ENCODE measurements at places on chromosomes 7 and 10. TPM values are rescaled to one million over a fixed set of nuclear protein-coding genes. Genes with fewer than 3 reads are reported as not detected.
A peak's percentile ranks its signal among the peaks of the same experiment; 100 is the strongest.

DNA sequence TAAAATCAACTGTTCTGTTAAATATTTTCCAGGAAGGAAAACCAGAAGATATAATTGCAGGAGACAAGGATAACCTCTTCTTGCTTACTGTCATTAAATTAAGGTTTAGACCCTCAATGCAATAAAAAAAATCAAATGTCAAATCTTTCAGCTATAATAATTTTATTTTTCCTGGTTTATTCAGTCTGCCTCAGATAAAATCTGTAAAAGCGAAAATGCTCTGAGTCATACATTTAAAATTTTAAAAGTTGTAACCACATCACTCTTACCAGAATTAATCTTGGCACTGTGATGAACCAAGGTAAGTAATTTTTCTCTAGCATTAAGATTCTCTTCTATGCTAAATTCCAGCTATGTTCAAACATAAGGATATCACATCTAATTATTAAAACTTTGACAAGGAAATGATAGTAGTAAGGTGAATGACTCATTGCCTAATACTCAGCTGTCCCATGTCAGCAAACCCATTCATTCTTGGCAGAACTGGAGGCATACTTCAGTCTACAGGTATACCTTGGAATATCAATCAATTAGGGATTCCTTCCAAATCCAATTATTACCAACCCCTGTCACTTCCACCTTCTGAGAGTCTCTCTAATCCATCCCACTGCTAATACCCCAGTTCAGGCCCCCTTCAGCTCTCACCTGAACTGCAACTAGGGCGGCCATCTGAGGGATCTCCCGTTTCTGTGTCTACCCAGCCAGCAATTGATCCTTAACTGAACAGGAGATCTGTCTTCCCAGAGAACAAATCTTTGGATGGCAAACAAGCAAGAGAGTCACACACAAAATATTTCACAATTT is 434.1 kb downstream of the GRM8 start:
- H3K4me1 ChIP-seq, result no peaks in the 10 kb centered on the region
- H3K4me3 ChIP-seq, result no peak overlapping the region
- no peak overlapping the region for H3K27ac ChIP-seq
- no peak for DNase-seq
- H3K27me3 ChIP-seq, result no peaks in the 10 kb centered on the region
- H3K36me3 ChIP-seq, result no peaks in the 10 kb centered on the region

SPACDR gene
- total RNA-seq, result 1.8 TPM

FGL2 gene
- 32.1 TPM for total RNA-seq

GRCh38 chr7:112108981-112109380 is 97.2 kb downstream of the DOCK4 start:
- H3K4me3 ChIP-seq, result no peak overlapping the region
- no peaks in the 10 kb centered on the region for H3K36me3 ChIP-seq
- H3K27me3 ChIP-seq, result no peaks in the 10 kb centered on the region
- no peak for DNase-seq
- peaks cover 26% of the 10 kb centered on the region for H3K4me1 ChIP-seq

SPDYE2 gene
- total RNA-seq, result not detected

DNA sequence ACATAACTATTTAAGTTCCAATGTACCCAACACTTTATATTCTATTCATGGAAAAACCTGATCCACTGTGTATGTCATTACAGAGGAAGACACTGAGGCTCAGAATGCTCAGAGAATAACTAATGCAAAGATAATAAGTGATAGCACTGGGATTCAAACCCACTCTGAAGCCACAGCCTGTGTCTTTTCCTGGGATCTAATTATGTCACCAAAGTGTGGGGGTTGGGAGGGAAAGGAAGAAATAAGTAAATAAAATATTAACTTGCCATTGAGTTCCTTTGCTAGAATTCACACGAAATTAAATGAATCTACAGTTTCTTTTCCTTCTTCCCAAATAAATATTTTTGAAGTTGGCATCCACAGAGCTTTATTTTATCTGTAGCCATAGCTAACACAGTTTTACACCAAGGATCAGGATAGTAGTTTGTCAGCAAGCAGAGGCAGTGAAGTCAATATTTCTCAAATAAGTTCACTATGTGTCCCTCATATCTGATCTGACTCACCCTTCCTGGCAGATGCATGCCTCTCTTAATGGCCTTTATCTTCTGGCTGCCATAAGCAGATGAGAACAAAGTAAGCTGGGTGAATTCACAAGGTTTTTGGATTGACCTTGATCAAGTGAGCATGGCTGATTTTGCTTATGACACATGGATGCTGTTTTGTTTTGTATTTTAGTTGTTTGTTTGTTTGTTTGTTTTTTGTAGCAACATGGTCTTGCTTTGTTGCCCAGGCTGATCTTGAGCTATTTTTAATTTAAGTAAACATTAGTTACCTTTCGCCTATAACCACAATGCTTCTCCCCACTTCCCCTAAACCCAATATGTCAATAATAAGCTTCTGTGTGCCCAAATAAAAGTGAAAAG is 6.3 kb downstream of the RAPGEF5 start:
- no peak for DNase-seq
- H3K27ac ChIP-seq, result no peak overlapping the region
- no peaks in the 10 kb centered on the region for H3K36me3 ChIP-seq
- H3K27me3 ChIP-seq, result peaks cover 6% of the 10 kb centered on the region
- no peak overlapping the region for H3K4me3 ChIP-seq

POP7 gene
- 20.2 TPM for total RNA-seq

GRCh38 chr10:66934711-66935110 is 8.9 kb downstream of the LRRTM3 start:
- no peak overlapping the region for H3K4me3 ChIP-seq
- H3K4me1 ChIP-seq, result no peaks in the 10 kb centered on the region
- DNase-seq, result no peak
- H3K36me3 ChIP-seq, result no peaks in the 10 kb centered on the region

- H3K27me3 ChIP-seq, result no peaks in the 10 kb centered on the region
- peak; percentile 43 for DNase-seq
- no peaks in the 10 kb centered on the region for H3K4me1 ChIP-seq
Measured at GRCh38 chr10:131207176-131207575, 104.3 kb downstream of the TCERG1L start.

IFIT1 gene
- 51.1 TPM for total RNA-seq

GRCh38 chr7:141468341-141468740 is 82.9 kb upstream of the AGK start:
- no peak overlapping the region for H3K4me3 ChIP-seq
- no peak overlapping the region for H3K27ac ChIP-seq
- no peaks in the 10 kb centered on the region for H3K4me1 ChIP-seq
- no peaks in the 10 kb centered on the region for H3K36me3 ChIP-seq

GRCh38 chr10:13831711-13832141 is 245.0 kb downstream of the PRPF18 start:
- H3K27me3 ChIP-seq, result no peaks in the 10 kb centered on the region
- no peaks in the 10 kb centered on the region for H3K36me3 ChIP-seq
- H3K4me1 ChIP-seq, result peaks cover 28% of the 10 kb centered on the region
- no peak for DNase-seq
- peak overlapping the region; percentile 38 for H3K27ac ChIP-seq

DNA sequence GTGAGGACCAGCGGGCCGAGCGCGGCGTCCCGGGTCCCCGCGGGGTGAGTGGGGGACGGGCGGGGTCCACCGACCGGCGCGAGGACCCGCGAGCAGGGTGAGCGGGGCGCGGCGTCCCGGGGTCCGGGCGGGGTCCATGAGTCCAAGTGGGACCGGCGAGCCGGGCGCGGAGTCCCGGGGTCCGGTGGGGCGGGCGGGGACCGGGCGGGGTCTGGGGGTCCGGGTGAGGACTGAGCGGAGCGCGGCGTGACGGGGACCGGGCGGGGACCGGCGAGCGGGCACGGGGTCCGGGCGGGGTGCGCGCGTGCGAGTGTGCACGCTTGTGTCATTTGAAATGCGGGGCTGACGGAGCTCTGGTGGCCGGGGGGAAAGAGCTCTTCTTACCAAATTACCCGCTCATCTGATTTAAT is 765 bp downstream of the CELF2 start:
- no peaks in the 10 kb centered on the region for H3K36me3 ChIP-seq
- H3K4me1 ChIP-seq, result peaks cover 19% of the 10 kb centered on the region
- H3K4me3 ChIP-seq, result peak overlapping the region; percentile 63
- peak; percentile 71 for DNase-seq
- H3K27me3 ChIP-seq, result peaks cover 12% of the 10 kb centered on the region

- peak overlapping the region; percentile 99 for H3K27ac ChIP-seq
- H3K4me1 ChIP-seq, result peaks cover 58% of the 10 kb centered on the region
- H3K4me3 ChIP-seq, result peak overlapping the region; percentile 63
- no peaks in the 10 kb centered on the region for H3K27me3 ChIP-seq
- no peak for DNase-seq
Measured at GRCh38 chr7:104984585-104985258, 29.3 kb upstream of the KMT2E start.

GRCh38 chr7:133885213-133885612 is 241.9 kb upstream of the LRGUK start:
- H3K4me3 ChIP-seq, result no peak overlapping the region
- no peaks in the 10 kb centered on the region for H3K36me3 ChIP-seq
- no peak for DNase-seq
- peaks cover 2% of the 10 kb centered on the region for H3K4me1 ChIP-seq

VPS37D gene
- 1.4 TPM for total RNA-seq

GRCh38 chr10:113524120-113524519 is 28.7 kb upstream of the HABP2 start:
- H3K36me3 ChIP-seq, result no peaks in the 10 kb centered on the region
- H3K27ac ChIP-seq, result no peak overlapping the region
- H3K27me3 ChIP-seq, result no peaks in the 10 kb centered on the region
- H3K4me1 ChIP-seq, result peaks cover 4% of the 10 kb centered on the region

GRCh38 chr7:23228412-23228811 is 18.2 kb upstream of the GPNMB start:
- no peaks in the 10 kb centered on the region for H3K27me3 ChIP-seq
- H3K4me1 ChIP-seq, result no peaks in the 10 kb centered on the region
- H3K27ac ChIP-seq, result no peak overlapping the region

GRCh38 chr7:71886046-71886445 is 526.1 kb downstream of the CALN1 start:
- no peak overlapping the region for H3K4me3 ChIP-seq
- no peaks in the 10 kb centered on the region for H3K4me1 ChIP-seq
- H3K27ac ChIP-seq, result no peak overlapping the region
- no peak for DNase-seq

HOXA4 gene
- 7.1 TPM for total RNA-seq

SPDYE1 gene
- total RNA-seq, result not detected

DNA sequence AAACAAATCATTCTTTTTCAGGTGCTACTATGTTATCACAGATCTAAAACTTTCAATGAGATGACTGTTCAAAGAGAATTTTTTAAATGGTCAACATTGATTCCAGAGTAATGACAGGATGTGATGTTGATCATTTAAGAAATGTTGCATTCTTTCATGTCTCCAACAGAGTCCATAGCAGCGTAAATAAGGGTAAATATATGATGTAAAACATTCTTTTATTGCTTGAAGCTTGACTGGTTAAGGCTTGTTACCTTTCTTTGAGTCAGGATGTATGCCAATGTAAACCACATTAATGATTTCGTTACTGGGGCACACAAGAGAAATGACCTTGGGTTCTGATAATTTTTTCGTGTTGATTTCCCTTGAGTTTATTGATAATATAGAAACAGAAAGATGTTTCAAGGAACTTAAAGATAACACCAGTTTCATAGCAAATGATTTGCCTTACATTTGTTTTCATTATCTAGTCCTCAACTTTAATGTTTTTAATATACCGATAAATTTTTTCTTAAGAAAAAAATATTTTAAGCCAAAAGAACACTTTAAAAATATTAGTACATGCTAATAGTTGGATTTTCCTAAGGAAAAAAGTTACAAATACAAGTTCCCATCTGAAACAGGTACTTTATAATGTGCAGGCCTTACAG is 3.5 kb downstream of the STK17A start:
- DNase-seq, result no peak
- H3K27me3 ChIP-seq, result no peaks in the 10 kb centered on the region
- no peaks in the 10 kb centered on the region for H3K36me3 ChIP-seq
- H3K4me1 ChIP-seq, result peaks cover 10% of the 10 kb centered on the region
- peak overlapping the region; percentile 36 for H3K27ac ChIP-seq
- peak overlapping the region; percentile 66 for H3K4me3 ChIP-seq

- H3K36me3 ChIP-seq, result peaks cover 5% of the 10 kb centered on the region
- H3K27ac ChIP-seq, result peak overlapping the region; percentile 56
- DNase-seq, result no peak
- peaks cover 48% of the 10 kb centered on the region for H3K4me1 ChIP-seq
Measured at GRCh38 chr10:102603946-102604345, 40.3 kb upstream of the TRIM8 start.

- no peaks in the 10 kb centered on the region for H3K27me3 ChIP-seq
- no peaks in the 10 kb centered on the region for H3K4me1 ChIP-seq
- no peaks in the 10 kb centered on the region for H3K36me3 ChIP-seq
- no peak overlapping the region for H3K27ac ChIP-seq
- DNase-seq, result no peak
Measured at GRCh38 chr10:18582803-18583202, 68.6 kb downstream of the NSUN6 start.

NPY4R2 gene
- 1.4 TPM for total RNA-seq

- no peaks in the 10 kb centered on the region for H3K36me3 ChIP-seq
- H3K4me1 ChIP-seq, result no peaks in the 10 kb centered on the region
- H3K4me3 ChIP-seq, result no peak overlapping the region
- no peak overlapping the region for H3K27ac ChIP-seq
Measured at GRCh38 chr7:33452805-33453502, 323.6 kb downstream of the BBS9 start.

ACBD5 gene
- 27.4 TPM for total RNA-seq

DNA sequence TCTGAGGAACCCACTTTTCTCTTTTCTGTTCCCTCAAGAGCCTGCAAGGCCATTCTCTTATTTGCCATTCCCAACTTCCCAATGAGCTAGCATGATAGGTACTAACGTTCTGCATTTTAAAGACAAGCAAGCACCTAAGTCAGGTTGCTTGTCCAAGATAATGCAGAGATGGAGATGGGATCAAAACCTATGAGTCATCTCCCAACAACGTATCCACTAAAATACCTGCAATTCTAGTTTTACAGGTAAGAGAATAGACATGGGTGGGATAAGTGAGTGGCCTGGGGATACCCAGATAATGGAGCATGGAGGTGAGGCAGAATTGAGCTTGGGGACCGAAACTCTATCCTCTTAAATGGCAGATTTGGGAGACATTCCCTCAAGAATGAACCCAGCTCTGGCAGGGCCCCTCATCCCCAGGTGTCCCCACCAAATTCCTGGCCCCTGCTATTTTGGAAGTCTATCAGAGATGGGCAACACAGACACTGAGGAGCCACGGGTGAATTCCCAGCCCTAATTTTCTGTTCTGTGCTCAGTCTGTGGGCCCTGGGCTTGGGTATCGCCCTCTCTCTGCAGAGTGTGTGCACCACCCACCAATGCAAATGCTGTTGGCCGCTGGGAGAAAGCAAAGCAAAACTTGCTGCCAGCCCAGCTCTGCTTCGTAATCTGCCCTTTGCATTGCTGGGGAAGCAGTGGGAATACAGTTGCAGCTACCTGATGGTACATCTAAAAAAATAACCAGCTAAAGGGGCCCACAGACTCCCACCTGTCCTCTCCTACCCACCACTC is 98.3 kb downstream of the KCNMA1 start:
- no peaks in the 10 kb centered on the region for H3K4me1 ChIP-seq
- H3K36me3 ChIP-seq, result no peaks in the 10 kb centered on the region
- DNase-seq, result no peak
- no peak overlapping the region for H3K27ac ChIP-seq

DNA sequence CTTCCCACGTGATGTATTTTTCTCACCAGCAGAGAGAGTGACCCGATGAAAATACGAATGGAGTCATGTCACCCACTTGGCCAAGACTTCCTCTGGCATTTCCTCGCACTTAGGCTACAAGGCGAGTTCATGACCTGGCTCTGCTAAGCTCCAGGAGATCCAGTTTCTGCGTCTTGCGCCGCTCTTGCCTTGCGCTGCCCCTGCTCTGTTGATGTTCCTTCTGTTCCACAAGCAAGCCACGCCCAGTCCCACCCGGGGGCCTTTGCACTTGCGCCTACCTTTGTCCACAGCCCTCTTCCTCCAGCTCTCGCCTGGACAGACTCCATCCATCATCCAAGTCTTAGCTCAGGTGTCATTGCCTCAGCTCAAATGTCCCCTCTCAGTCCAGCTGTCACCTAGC is 116.3 kb upstream of the SHH start:
- no peak overlapping the region for H3K27ac ChIP-seq
- DNase-seq, result no peak
- no peak overlapping the region for H3K4me3 ChIP-seq
- H3K27me3 ChIP-seq, result no peaks in the 10 kb centered on the region

Data from upper lobe of right lung (tissue), 1 donor.